Parietal lobe (tissue), 2 donors: ENCODE measurements at places on chromosomes 1 and 21. TPM values are rescaled to one million over a fixed set of nuclear protein-coding genes. Genes with fewer than 3 reads are reported as not detected.

Gene VCAM1
- total RNA-seq: 14.4 TPM

Gene NUP210L
- 0.31 TPM for total RNA-seq

Gene PTGS2
- 0.94 TPM for total RNA-seq

Gene MEAF6
- total RNA-seq: 99.5 TPM

Gene ICOSLG
- total RNA-seq: 0.31 TPM

Gene C1orf141
- not detected for total RNA-seq

Gene GJA4
- total RNA-seq: 1.6 TPM

Gene NME7
- total RNA-seq: 46.0 TPM

Gene DYNLT5
- 2.8 TPM for total RNA-seq

Gene OVAAL
- not detected for total RNA-seq

Gene BROX
- 37.6 TPM for total RNA-seq

Gene CD34
- total RNA-seq: 2.5 TPM

Gene THEM5
- total RNA-seq: not detected

Gene ATP5PO
- 140 TPM for total RNA-seq
